Muscle of arm (tissue), 14 donors: ENCODE measurements at places on chromosomes 3 and 15.

- no peak for DNase-seq
Observed at GRCh38 chr3:10996345-10997013, 3.9 kb downstream of the SLC6A1 start.

DNA sequence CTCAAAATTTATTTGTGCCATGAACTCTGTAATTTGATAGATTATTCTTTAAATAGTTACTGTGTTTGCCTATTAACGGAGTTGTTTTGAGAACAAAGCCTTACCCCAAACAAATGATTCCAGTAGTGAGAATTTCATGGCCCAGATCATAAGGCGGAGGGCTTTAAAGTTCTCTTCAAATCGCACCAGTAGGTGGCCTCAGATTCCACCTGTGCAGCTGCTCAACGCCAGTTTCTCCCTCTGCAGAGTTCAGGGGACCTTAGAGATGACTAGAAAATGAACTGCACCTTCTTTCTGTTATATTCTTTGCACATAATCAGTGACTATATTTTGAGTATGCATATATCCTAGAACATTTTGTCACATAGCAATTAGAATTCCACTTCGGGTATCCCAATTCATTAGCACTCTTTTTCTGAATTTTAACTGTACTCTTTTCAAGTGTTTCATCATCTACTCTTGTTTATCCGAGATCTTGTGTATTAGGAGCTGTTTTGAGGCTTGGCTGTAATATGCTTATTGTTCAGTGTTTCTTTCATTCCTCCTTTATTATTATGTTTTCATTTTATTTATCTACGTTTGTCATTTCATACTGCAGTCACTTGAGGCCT is 232.6 kb upstream of the CHRM5 start:
- DNase-seq: no peak

DNA sequence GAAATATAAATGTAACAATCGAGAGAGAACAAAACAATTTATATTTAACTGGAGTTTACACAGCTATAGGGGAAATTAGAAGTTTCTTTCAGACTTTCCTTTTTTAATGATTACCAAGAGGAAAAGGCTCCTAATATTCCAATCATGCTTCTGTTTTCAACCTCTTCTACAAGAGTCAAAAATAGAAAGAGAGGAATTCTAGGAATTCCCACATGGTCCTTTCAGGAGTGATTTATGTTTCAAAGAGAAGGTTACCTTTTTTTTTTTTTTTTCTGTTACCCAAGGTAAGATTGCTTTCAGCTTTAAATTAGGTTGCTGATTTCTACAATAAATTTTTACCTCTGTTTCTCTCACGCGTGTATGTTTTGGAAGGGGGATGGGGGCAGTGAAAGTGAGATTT is 355.3 kb upstream of the DCBLD2 start:
- DNase-seq: no peak

- no peak for DNase-seq
Observed at GRCh38 chr3:145024700-145025099, 1053.1 kb downstream of the DIPK2A start.

DNA sequence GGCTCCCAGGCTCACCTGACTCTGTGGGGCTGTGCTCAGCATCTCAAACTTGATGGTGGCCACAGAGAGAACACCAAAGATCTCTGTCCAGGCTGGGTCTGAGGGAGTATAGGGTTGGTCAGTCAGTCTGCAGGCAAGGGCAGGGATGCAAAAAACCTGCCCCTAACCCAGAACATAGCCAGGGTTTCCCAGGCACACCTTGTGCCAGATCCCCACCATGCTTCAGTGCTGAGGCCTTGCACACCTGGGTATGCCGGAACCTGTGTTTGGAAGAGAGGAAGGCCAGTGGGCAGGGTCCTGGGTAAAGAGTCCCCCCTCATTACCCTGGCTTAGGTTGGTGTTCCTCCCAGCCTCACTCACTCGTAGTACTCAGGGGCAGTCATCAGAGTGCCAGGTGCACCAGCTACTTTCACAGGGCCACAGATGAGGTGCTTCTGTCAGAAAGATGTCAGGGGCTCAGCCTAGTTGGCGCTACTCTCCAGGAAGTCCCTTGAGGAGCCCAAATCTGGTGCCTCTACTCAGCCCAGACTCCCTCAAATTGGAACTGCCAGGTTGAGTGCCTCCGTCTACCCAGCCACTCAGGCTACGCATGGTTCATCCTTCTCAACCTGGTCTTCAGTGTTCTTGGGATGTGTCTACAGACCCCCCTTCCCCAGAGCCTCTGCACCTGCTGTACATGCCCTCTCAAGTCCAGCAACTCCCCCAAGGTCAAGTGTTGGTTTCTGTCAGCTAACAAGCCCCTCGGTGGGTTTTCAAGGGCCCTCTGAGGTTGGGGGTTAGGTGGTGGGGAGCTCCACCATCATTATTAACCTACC is 1.8 kb downstream of the DALRD3 start:
- DNase-seq: no peak

- no peak for DNase-seq
Observed at GRCh38 chr3:48232734-48233133, 8.2 kb upstream of the ZNF589 start.

- no peak for DNase-seq
Observed at GRCh38 chr3:36394176-36394575, 13.9 kb downstream of the STAC start.

DNA sequence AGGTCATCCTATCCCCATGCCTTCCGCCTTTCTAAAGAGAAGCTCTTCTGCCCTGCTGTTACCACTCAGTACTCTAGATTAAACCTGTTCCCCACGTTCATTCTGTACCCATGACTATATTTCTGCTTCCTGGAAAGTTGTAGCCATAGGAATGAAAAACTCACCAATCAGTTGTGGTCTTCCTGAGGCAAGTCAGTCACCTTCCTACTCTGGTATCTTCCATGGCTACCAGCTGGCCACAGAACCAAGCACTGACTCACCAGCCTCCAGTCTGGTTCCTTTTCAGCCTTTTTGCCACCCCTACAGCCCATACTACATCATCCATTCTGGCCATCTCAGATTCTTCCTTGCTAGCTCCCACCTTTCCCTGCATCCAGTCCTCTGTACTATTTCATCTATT is 46.4 kb downstream of the TMEM44 start:
- no peak for DNase-seq

- no peak for DNase-seq
Observed at GRCh38 chr15:73617913-73618312, 15.3 kb downstream of the NPTN start.

- no peak for DNase-seq
Observed at GRCh38 chr3:44906997-44907396, 32.6 kb downstream of the TGM4 start.

DNA sequence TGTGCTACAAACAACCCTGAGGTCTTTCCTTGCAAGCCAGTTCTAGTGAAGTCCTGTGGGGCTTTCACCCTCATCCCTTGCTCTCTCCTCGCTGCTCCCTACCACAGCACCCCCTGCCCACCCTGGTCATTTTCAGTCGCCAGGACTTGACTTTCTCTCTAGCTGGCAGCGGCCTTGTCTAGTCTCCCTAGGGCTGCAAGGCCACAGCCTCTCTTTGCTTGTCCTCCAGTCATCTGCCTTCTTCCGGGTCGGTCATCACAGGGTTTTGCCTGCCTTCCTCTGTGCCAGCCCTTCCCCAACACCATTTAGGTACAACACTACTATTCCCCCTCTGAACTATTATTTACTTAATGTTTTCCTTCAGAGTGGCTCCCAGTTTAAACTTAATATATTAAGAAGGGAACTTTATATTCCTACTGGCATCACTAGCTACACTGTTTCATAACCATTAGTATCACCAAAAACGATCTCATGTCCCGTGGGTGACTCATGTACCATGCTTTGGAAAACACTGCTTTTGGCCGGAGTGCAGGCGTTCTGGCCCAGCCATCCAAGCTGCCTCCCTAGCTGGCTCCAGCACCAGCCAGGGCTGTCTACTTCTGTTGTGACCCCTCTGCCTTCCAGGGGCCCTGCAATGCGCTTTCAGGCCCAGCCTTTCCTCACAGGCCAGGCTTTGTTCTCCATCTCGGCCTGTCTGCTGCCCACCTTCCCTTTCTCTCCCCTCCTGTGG is 21.4 kb downstream of the FAH start:
- DNase-seq: no peak

DNA sequence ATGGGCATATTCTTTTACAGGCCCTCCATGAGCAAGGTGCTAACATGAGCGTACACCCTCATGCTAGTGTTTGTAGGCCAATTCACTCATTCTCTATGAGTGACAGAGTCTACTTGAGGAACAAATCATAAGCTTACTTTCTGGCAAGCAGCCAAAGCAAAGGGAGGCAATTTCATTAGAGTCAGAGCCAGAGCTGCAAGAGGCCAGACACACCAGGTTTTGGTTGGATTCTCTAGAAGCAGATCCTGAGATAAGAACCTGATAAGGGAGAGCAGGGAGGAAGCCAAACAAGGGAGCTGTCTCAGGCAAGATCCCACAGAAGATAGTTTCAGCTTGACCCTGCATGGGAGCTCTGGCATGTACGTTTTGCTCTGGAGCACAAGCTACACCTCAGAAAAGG is 214.1 kb upstream of the CTNNB1 start:
- no peak for DNase-seq

- no peak for DNase-seq
Observed at GRCh38 chr15:27341780-27342343, 370.9 kb downstream of the GABRG3 start.

DNA sequence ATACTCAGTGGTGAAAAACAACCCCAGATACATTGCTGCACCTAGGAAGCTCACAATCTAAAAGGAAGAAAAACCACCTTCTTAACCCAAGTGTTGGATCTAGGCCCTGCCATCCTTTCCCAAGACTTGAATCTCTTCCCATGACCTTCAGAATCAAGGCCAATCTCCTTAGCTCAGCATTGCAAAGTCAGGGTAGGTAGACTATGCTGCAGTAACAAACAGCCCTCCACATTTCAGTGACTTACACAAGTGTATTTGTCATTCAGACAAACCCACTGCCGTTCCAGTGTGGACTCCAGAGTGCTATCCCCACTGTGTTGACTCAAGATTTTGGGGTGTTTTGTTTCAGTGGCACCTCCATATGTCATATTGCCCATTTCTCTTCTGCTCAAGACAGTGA is 278.4 kb downstream of the UACA start:
- DNase-seq: no peak

DNA sequence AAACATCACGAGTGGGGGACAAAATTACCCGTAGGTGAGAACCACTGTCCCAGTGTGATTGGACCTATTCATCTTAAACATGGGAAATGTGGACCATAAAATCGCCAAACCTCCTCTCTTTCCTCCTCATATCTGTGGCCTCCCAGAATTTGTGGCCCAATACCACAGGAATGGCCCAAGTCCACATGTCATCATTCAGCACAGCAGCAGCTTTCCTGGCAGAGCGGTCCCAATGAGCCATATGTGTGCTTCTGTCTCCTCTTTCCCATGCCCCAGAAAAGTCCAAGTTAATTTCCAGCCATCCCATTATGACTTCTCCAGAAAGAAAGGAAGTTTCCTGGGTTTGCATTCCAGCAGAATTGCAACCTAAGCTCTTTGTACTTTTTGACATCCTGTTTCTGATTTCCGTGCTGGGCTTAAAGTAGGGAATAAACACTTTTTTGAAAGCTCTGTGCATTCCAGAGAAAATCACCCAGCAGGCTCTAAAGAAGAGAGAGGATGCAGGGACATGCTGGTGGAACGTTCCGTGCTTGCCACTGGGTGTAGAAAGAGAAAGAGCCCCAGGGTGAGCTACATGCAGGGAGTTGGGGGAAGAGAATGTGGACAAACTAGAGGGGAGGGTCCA is 259.4 kb upstream of the PROK2 start:
- DNase-seq: no peak

DNA sequence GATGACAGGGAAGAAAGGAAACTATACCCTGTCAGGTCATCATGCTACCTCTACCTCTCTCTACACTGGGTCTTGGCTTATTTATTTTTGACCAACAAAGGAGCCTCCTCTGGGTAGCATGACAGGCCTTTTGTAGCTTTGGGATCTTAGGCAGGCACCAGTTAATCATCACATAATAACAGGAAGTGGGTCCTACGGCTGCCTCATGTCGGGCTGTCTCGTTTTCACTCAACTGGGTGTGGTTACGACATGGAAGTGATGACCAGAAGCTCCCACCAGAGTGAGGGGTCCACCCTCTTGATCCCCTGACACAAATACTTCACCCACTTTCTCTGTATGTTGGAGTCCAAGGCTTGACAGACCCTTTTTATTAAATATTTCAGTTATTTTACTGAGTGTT is 105.3 kb downstream of the CD47 start:
- no peak for DNase-seq

DNA sequence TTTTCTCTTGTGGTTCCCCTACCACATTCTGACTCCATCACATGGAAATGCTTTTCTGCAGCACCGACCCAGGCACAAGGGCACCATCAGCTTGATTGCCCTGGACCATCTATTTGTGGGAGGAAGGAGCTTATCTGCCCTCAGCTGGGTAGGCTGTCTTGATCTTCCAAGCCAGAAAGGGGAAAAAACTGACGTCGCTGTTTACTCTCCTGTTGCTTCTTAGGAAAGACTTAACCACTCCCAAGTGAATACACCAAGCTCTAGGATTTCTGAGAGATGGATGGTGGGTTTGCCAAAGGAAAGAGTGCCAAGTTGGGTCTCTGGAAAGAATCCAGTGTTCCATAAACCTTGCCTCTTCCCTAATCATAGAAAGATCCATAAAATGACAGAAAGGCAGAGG is 4.0 kb downstream of the TNFAIP8L3 start:
- DNase-seq: no peak

GRCh38 chr15:52290329-52290728 is 5.3 kb downstream of the MYO5C start:
- DNase-seq: no peak
